NCI-H146 (cell line): ENCODE measurements at places on chromosomes 1 and 21.

GRCh38 chr1:152811050-152811449 is 721 bp upstream of the LCE1B start:
- no peak for DNase-seq

DNA sequence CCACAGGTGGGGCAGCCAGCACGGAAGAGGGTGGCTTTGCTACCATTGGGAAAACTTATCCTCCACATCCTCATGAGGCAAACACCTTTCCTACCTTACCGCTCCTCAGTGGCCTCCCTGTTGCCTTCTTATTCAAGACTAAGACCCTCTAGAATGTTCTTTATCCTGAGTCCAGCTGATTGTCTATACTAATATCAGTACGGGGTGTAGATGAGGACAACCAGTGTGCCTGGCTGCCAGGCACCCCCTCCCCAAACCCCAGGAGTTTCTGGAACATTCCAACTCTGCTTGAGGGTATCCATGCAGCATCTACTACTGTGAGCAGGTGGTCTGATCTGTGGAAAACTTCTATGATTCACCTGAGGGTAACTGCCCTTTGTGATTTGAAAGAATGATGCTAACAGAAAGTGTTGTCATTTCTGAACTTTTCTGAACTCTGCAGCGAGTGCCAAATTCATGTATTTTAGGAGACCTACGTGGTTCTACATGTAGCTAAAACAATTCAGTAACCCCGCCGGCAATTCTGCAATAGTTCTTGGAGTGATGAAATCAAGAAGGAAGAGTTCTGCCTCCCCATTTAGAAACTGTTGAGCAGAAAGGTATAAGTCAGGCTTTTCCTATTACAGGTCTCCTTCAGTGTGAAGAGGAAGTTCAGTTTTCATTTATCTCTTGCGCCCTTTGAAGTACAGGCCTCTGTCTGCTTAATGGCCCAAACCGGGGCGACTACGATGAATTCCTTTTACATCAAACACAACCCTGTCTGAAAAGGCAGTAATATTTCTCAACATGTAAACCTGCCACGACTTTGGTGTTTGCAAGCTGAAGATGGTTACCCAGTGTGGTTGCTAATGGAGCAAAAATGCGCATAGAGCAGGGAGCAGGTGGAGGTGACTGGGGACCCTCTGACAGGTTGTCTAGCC is 80.4 kb downstream of the RUNX1 start:
- DNase-seq: no peak

- peak; percentile 31 for DNase-seq
These were observed 1.8 kb downstream of the VWA1 start for GRCh38 chr1:1437033-1437903.

DNA sequence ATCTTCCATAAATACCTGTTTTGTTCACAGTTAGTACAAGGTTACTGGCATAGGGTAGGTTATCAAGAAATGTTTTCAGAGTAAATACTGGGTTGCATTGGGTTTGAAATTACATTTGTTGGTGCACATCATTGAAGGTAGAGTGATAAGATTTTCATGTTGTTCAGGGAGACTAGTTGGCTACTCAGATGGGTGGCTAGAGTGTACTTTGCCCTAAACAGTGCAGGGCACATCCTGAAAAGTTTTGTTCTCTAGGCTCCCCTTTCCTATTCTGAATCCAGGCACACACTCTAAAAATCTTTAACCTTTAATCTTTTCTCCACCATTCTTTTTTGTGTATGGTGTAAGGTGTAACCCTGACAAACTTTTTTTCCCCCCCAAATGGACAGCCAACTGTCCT is 18.0 kb downstream of the POU2F1 start:
- no peak for DNase-seq

GRCh38 chr1:96365076-96365475 is 356.5 kb upstream of the PTBP2 start:
- DNase-seq: no peak

GRCh38 chr21:42509244-42509643 is 4.4 kb upstream of the SLC37A1 start:
- no peak for DNase-seq

DNA sequence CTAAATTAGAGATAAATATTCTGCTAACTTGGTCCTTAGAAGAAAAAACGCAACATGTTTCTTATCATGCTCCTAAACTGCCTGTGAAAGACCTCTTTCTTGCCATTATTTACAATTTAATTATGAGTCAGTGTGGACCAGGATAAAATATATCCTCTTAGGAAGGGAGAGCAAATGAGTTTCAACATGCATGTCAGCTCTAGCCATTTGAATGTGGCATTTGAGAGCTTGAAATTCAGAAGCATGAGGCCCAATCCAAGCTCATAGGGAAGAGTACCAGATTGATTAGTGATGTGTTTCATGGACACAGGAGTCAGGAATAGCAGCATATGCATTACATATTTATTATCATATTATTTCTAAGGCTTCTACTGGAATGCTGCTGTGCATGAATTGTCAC is 39.3 kb downstream of the TBX15 start:
- no peak for DNase-seq

DNA sequence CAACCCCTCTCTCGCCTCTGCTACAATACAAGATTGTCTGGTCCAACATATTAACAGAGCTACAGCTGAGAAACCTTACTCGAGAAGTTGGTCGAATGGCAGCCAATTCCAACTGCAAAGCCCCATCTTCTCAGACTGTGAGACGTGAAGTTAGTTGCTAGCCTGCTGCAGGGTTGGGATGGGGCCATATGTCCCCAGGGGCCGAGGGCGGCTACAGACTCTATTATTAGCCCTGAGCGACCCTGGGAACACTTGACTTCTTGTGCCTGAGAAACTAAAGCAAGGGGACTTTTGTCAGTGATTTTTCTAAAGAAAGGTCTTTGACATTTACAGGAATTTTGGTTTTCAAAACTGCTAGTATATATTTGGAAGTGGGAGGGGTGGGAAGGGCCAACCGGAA is 13.7 kb downstream of the NCF2 start:
- no peak for DNase-seq

DNA sequence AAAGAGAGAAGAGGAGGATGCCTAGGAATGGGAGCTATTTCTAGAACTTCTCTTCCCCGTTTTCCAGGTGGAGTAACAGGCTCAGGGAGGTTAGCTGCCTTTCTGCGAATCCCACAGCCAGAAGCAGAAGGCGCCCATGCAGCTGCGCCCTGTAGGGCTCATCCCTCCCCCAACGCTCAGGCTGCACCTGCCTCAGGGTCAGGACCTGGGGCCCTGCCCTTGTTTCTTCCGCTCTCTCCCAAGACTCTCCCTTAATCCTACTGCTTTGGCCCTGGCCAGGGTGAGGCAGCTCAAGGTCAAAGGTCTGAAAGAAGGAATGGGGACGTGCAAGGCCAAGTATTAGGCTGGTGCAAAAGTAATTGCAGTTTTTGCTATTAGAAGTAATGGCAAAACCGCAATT is 30.5 kb upstream of the PADI2 start:
- DNase-seq: no peak

DNA sequence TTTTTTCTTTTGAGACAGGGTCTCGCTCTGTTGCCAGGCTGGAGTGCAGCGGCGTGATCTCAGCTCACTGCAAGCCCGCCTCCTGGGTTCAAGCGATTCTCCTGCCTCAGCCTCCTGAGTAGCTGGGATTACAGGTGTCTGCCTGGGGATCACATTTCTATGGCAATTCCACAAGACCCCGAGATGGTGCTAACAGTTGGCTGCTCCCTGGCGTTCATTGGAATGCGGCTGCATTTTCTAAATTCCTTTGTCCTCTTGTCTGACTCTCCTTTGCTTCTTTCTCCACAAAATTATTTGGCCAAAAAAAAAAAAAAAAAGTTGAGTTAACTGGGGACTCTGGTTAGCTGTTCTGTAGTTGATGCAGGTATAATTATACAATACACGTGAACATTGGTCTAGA is 176.4 kb downstream of the ETS2 start:
- no peak for DNase-seq

- no peak for DNase-seq
These were observed 31.8 kb upstream of the MAGOH start for GRCh38 chr1:53270107-53270506.

- no peak for DNase-seq
These were observed 73.3 kb downstream of the CAMTA1 start for GRCh38 chr1:6858596-6858995.

- DNase-seq: no peak
These were observed 12.4 kb downstream of the SLC30A1 start for GRCh38 chr1:211566431-211567025.

GRCh38 chr1:60621368-60621851 is 461.0 kb upstream of the NFIA start:
- peak; percentile 88 for DNase-seq

DNA sequence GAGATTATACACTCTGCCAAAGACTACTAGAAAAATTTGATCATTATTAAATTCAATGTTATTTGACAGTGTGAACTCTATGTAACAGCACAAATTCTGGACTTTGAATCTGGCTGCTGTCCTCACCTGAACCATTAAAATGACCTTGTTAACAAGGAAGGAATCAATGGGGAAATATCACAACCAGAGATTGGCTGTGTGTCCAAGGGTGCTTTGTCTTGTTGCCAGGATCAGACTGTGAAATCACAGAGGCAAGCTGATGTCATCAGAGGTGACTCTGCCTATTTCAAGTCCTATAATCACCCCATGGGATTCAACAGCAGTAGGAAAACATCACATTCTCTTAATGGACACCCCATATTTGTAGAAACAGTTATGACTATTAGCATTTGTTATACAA is 46.8 kb downstream of the ADAMTS5 start:
- DNase-seq: no peak

DNA sequence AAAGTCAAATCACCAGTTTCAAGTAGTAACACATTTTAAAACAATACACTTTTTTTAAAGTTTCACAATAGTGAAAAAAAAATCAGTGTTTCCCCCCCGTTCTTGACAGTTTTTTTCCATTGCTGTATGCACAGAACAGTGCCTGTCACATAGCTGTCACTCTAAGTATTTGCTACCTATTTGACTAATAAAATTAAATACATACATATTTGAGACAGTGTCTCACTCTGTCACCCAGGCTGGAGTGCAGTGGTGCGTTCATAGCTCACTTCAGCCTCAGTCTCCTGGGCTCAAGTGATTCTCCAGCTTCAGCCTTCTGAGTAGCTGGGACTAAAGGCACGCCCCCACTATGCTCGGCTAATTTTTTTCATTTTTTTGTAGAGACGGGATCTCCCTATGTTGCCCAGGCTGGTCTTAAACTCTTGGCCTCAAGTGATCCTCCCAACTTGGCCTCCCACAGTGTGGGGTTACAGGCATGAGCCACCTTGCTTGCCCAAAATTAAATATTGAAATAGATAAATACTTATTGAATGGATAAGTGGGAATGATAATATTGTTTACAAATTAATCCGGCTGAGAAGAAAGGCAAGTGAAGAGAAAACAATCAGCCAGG is 12.6 kb upstream of the RHBG start:
- no peak for DNase-seq

DNA sequence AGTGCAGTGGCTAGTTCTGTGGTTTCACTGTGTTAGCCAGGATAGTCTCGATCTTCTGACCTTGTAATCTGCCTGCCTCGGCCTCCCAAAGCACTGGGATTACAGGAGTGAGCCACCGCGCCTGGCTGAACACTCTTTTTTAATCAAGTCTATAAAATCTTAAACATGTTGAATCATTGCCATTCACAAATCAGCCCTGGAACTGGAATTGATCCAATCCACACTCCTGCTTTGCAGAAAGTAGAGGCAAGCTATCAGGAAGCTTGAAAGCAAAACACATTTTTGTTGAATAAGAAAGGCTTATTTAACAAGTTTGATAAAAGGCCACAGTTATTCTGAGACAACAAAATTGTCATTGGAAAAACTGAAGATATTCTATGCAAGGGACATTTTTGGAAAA is 18.3 kb upstream of the EFHD2 start:
- DNase-seq: no peak

DNA sequence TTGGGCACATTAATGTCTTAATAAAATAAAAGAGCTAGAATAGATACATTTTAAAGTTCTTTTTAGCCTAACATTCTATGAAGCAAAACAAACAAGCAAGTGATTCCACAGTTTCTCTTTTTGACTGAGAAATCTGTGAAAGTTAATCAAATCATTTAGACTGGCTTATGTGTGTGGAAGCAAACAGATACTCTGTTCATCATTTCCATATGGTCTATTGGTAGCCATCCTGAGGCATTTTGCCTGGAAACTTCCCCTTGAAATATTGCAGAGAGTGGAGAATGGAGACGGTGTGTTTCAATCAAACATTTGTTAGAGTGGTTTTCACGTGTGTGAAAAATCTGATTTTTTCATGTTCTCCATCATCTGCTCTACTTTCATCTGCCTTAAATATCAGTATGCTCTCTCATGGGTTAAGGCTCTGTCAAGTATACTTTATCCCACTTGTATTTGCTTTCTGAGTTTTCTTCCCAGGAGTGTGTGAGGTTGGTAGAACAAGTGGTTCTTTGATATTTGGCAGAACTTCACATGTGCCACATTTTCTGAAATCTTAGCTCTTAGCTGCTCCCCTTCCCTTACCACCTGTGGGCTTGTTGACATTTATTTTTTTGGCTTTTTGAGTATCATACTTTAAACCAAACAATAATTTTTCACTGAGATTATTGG is 139.1 kb upstream of the PTGFR start:
- no peak for DNase-seq

- DNase-seq: peak; percentile 42
These were observed 21.3 kb upstream of the PRSS38 start for GRCh38 chr1:227793948-227794816.

DNA sequence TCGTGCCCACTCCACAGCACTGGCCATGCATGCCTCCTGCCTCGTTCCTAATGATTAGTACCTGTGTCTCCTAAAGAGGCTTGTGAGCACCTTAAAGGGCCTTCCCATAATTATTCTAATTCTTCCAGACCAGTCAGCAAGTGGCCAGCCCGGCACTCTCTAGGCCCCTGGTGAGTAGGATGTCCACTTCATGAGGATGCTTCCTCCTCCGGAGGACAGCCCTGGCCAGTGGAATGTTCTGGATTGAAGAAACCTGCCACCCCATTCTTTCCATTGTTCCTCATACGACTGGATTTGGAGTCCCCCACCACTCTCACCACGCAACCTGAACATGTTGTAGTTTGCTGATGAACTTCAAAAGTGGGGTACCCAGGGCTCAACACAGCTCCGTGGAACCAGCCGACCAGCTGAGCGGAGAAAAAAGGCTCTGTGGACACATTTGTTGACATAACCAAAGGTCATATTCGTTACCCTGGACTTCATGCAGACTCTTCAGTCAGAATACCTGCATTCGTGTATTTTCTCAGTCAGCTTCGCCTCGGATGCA is 46.7 kb upstream of the LBR start:
- no peak for DNase-seq

DNA sequence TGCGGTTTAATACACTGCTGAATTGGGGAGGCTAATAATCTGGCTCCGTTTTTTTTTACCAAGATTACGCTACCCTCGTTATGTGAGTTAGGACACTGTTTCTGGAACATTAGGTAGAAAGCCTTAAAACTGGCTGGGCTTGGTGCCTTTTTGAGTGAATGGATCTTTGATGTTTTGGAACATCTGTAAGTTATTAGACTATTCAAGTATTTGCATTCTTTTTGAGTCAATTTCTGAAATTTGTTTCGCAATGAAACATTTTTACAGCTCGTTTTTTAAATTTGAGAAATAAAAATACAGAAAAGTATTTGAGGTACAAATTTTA is 106.9 kb downstream of the LTN1 start:
- no peak for DNase-seq
